KBM-7 (cell line): ENCODE measurements at places on chromosomes 2 and 18.

DNA sequence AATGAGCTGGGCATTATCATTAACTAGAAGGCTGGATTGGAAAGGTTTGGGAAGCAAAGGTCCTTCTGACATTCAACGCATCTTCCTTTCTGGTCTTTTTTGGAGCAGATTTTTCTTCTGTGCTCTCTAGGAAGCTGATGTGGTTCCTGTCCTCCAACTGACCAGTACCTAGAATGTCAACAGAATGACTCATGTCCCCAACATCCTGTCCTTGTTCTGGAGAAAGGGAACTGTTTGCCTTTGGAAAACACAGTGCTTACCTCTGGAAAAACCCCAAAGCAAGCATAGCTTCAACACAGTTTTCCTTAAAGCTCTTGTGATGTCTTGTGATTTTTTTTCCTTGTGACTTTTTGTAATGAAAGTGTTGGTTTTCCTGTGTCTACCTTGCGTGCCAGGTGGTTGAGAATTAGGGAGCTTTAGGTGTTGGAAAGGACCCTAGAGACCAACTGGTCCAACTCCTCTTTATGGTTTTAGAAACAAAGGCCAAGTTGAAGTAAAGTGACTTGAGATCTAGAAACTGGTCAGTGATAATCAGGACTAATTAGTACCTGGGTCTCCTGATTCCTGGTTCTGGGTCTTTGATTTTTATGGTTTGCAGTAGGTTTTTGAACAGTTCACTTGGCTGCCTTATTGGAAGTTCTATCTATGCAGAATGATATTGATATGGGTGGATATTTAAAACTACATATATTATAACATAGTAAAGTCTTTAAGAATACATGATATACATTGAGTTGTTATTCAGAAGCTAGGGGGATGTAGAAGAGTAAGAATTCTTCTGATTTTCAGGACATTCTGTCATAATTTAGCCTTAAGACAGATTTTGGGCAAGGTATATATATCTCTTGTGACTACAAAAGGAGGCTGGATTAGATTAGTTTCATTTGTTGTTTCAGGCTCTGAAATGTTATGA lies 70.5 kb downstream of the FMNL2 start:
- no peak for DNase-seq

DNA sequence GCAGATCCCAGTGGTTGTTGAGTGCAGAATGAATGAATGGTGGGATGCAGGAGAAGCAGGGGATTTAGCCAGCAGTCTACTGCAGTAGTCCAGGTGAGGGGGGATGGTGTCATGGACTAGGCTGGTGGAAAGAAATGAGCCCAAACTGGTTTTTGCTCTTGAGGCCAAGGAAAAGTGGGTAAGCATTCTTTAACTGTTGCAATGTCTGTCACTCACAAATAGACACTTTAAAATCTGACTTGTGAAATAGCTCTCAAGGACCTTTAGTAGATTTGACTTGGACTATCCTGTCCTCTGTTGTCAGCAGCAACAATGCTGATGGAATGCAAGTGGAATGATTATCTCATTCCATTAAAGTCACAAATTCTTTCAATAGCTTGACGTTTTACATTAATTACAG lies 37.5 kb upstream of the STK17B start:
- no peak for DNase-seq

GRCh38 chr18:10732990-10733389 lies 207.2 kb downstream of the NAPG start:
- DNase-seq, result no peak

DNA sequence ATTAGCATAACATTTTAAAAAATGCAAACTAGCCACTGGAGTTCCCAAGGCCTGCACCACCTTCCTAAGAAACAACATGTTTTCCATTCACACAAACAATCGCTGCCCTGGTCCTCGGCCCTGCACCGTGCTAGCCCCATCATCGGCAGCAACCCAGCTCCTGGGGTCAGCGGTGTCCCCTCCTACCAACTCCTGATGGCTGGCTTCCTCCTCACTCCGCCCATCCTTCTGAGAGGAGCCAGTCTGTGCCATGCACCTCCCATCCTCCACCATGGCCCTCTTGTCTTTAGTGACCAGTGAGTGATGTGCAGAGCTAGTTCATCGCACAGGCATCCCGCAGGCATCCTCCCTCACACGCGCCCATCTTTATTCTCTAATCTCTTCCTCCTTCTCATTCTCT lies 81.9 kb downstream of the LONRF2 start:
- no peak for DNase-seq

- no peak for DNase-seq
Measured at GRCh38 chr18:68417826-68418225, 297.1 kb downstream of the TMX3 start.

DNA sequence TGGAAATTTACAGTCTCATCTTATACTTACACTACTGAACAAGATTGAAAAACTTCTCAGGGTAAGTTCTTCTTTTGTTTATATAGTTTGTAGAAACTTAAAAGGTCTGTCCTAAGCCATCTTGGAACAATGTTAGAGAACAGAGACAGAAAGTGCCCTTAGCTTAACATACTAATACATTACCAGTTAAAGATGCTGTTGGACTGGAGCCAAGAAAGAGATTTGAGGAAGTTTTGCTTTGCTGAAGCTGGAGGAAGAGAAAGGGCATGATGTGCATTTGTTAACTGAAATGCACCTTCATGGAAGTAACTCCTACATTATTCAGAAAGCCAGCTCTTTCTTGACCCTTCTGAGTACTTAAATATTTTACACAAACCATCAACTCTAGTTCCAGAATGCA lies 66.5 kb upstream of the TNFRSF11A start:
- peak; percentile 59 for DNase-seq

GRCh38 chr18:3455907-3456685 lies 6.1 kb downstream of the TGIF1 start:
- DNase-seq, result no peak

DNA sequence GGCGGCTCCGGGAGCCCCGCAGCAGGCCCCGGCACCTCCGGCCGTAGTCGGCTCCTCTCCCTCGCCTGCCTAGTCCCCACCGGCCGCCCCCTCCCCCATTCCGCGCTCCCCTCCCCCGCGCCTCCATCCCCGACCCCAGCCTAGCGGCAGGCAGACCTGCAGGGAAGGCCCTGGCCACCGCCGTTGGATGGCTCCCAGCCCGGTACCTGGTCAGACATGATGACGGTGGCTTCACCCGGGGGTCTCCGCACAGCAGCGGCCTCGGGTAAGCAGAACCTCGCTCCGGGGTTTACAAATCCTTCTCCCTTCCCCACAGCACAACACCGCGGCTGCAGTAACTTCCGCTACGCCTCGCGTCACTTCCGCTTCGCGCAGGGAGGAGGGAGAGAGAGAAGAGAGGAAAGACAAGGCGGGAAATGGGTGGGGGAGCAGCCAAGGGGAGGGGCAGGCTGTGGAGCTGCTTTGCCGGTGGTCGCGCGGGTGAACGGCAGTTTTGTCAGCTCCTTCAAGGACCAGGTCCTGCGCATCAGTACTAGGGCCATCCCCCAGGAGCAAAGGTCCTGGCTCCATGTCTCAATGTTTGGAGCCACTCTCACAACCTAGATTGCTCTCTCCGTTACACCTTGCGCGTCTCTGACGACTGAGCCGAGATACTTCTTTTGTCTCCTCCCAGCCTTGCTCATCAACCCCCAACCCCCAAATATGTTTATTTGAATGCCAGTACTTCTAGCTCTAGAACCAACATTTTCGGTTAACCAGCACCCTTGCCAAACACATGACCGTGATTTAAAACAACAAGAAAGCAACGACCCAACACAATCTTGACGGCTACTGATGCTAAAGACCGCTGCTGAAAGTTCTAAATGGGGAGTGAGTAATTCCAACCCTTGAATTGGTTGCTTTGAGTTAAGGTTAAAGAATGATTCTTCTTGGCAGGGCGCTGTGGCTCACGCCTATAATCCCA lies at the start of gene SUMO1:
TSS of gene SUMO1 (minus strand) at position 364 of the 964 bp plus-strand sequence. CDS start at position 218, 146 bp downstream.
- peak; percentile 97 for DNase-seq

DNA sequence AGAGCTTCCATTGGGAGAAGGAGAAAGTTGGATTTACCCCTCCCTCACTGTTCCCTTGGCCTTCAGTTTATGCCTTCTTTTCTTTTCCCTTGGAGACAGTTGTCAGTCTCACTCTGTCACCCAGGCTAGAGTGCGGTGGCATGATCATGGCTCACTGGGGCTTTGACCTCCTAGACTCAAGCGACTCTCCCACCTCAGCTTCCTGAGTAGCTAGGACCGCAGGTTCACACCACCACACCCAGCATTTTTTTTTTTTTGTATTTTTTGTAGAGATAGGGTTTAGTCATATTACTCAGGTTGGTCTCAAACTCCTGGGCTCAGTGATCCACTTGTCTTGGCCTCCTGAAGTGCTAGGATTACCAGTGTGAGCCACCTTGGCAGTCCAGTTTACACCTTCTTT lies 49.9 kb downstream of the SLC9A4 start:
- DNase-seq, result no peak

GRCh38 chr18:46160050-46160798 lies 56.0 kb downstream of the HAUS1 start:
- no peak for DNase-seq

DNA sequence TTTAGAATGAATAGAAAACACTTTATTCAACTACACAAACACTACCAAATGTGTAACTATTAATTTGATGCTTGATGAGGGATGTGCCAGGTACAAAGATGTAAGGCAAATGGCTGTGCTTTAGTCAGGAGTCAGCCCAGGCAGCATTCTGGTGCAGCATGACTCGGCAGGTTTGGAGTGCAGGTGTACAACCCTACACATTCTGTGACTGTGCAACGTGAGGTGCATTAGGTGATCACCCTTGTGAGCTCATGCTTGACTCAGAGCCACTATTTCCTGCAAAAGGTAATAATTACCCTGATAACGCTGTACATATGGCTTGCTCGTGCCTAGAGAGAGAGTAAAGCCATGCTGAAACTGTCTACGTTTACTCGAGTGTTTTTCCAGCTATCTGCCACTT lies 288.7 kb upstream of the DSEL start:
- no peak for DNase-seq

GRCh38 chr2:143649226-143649740 lies 520.1 kb downstream of the ARHGAP15 start:
- no peak for DNase-seq

DNA sequence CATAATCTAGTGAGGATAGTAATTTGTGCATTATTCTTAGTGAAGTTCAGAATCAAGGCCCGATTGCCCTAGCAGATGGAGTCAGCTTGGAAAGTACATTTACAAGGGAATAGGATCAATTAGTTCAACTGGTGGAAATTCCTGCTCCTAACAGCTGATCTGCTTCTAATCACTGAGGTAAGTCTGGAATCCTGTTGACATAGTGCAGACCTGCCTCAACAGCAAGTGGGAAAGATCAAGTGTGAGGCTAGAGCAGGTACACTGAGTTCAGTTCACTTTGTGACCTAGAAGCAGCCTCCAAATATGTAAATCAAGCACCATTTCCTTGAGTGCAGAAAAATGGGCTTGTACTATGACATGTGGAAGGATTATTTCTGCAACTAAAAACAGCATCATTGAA lies 111.2 kb upstream of the NOSTRIN start:
- no peak for DNase-seq

- no peak for DNase-seq
Measured at GRCh38 chr2:84735389-84735788, 145.5 kb downstream of the TRABD2A start.

GRCh38 chr2:221235941-221236340 lies 336.2 kb downstream of the EPHA4 start:
- DNase-seq, result no peak

GRCh38 chr2:233418761-233419546 lies 64.7 kb downstream of the DGKD start:
- peak; percentile 62 for DNase-seq

GRCh38 chr2:70978341-70979179 lies at the start of gene ANKRD53:
Gene ANKRD53 (plus strand): TSS chr2:70978630. CDS start chr2:70978646, 16 bp downstream.
- no peak for DNase-seq

DNA sequence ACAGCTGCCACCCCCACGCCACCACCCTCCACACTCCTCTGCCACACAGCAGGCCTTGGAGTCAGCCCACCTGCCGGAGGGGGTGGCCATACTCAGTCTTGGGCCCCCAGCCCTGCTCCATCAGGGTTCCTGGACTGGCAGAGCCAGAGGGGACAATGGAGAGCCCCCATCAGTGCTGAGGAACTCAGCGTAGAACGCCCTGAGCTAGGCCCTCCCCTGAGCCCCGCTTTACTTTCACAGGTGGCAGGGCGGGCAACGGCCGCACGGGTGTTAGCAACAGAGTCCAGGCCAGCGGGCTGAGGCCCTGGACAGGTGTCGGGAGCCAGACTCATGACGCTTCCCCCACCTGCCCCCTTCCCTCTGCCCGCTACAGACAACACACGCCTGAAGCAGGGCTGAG lies 47.1 kb downstream of the FOSL2 start:
- no peak for DNase-seq

- DNase-seq, result no peak
Measured at GRCh38 chr18:60654298-60654697, 281.7 kb upstream of the MC4R start.

DNA sequence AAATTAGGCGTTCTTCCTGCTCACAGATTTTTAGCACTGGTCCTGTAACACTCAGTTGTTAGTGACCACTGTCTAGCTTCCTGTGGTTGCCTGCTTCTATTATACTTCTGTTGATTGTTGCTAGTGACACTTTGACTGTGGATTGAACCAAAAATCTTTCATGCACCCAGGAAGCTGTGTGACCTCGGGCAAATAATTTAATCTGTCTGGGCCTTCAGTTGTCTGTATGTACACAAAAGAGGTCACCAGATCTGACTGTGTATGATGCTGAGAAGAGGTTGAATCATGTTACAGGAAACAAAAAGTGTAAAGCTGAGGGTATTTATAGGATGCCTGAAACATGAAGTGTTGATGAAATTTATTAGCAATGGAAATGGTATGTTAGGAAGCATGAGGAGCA lies 12.7 kb downstream of the ICOS start:
- no peak for DNase-seq

DNA sequence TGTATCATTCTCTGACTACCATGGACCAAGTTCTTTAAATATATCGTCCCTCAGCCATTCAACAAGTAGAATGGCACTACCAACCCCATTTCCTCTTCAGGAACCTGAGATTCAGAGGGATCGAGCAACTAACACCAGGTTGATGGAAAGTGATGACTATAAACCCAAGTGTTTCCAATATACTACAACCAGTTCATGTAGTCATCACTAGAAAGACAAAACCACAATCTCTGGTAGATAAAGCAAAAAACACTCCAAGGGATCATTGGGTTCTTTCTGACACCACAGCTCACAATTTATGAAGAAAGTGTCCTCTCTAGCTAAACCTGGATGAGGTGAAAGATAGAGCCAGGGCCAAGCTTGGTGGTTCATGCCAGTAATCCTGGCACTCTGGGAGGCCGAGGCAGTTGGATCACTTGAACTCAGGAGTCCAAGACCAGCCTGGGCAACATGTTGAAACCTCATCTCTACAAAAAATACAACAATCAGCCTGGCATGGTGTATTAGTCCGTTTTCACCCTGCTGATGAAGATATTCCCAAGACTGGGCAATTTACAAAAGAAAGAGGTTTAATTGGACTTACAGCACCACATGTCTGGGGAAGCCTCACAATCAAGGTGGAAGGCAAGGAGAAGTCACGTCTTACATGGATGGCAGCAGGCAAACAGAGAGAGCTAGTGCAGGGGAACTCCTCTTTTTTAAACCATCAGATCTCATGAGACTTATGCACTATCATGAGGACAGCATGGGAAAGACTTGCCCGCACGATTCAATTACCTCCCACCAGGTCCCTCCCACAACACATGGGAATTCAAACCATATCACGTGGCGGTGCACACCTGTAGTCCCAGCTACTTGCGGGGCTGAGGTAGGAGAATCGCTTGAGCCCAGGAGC lies 2.2 kb downstream of the CD226 start:
- no peak for DNase-seq

- DNase-seq, result no peak
Measured at GRCh38 chr18:35582899-35583558, 1.5 kb downstream of the GALNT1 start.
